ENCODE measurements at places on chromosomes 5 and 9. TPM values are rescaled to one million over a fixed set of nuclear protein-coding genes. Genes with fewer than 3 reads are reported as not detected.
A peak's percentile ranks its signal among the peaks of the same experiment; 100 is the strongest.

Gene DROSHA
- total RNA-seq: 115 TPM

DNA sequence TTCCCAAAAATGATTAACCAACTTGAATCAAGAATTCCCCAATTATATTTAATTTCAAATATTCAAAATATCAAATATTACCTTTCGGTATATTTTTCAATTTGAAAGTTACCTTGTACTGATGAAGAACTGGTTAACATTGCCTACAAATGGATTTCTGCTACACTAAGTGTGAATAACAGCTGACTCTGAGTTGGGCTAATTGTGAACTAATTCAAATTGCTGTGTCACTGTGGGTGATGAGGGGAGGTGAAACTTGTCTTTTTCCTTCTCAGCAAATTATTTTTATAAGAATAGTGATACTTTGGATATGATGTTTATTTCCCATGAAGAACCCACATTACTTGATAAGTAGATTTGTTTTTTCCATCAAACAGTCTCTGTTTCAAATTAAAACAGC is 103.4 kb upstream of the RPS23 start:
- H3K27me3 ChIP-seq: no peaks in the 10 kb centered on the region
- no peak overlapping the region for H3K4me3 ChIP-seq
- no peak overlapping the region for H3K27ac ChIP-seq
- peaks cover 7% of the 10 kb centered on the region for H3K4me1 ChIP-seq
- H3K36me3 ChIP-seq: no peaks in the 10 kb centered on the region

- H3K27me3 ChIP-seq: no peaks in the 10 kb centered on the region
- DNase-seq: no peak
- peaks cover 2% of the 10 kb centered on the region for H3K4me1 ChIP-seq
- H3K36me3 ChIP-seq: no peaks in the 10 kb centered on the region
- H3K4me3 ChIP-seq: no peak overlapping the region
- H3K27ac ChIP-seq: no peak overlapping the region
Measured at GRCh38 chr9:96219900-96220257, 82.1 kb downstream of the HSD17B3 start.

DNA sequence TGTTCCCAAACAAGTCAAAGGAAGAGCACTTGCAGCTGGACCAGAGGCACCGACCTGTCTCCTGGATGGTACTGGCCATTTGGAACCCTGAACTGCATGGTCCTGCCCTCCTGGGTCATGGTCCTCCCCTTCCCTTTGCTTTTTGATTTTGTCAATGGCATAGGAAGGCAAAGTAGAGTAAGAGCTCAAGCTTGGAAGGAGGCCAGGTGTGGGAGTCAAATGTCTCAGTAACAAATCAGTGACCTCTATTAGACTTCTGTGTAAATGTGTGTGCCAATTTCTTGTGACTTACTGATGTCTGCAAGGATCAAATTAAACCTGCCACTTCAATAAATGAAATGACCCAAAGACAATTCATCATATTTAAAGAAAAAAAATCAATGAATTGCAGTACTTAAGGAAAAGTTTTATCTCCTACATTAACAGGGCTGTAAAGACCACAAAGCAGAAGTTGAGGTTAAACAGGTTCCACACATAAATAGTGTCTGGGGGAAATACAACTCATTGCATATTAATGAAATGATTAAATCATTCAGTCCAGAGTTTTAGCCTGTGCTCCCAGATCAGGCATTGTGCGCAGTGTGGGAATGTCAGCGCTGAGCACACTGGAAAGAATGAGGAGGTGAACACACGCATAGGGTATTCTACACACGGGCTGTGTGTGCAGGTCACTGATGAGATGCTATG is 32.7 kb downstream of the OSMR start:
- H3K36me3 ChIP-seq: no peaks in the 10 kb centered on the region
- H3K27ac ChIP-seq: no peak overlapping the region
- H3K4me1 ChIP-seq: no peaks in the 10 kb centered on the region
- H3K27me3 ChIP-seq: no peaks in the 10 kb centered on the region
- DNase-seq: no peak

DNA sequence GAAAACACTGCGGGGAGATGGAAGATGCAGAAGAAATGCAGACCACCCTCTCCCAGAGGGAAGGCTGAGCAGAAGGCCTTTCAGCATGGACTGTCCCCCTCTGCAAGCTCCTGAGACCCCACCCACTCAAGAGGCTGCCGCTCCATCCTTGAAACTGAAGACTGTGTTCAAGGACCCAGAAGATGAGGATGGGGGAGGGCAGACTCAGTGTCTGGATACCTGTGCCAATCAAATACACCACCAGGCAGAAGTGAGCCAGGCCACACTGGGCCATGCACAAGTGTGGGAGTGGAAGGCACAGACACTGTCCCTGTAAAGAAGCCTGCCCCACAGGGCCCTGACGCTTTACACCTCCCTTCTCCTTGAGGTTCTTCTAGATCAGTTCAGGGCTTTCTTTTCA is 40.0 kb upstream of the IPPK start:
- no peak overlapping the region for H3K4me3 ChIP-seq
- no peaks in the 10 kb centered on the region for H3K27me3 ChIP-seq
- H3K27ac ChIP-seq: no peak overlapping the region

Gene C9orf50
- total RNA-seq: not detected

DNA sequence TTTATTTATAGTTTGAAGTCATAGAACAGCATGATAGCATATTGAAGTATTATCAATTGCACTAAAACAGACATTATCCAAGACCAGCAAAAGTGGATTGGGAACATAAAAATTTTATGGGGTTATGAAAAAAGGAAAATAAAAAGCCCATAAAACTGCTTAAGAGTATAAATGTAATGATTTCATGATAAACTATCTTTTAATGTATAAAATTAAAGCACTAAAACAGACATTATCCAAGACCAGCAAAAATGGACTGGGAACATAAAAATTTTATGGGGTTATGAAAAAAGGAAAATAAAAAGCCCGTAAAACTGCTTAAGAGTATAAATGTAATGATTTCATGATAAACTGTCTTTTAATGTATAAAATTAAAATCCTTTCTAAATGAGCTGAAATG is 119.0 kb upstream of the DAPK1 start:
- no peak for DNase-seq
- no peak overlapping the region for H3K4me3 ChIP-seq
- H3K27me3 ChIP-seq: no peaks in the 10 kb centered on the region

GRCh38 chr5:39138892-39139291 is 64.7 kb upstream of the RICTOR start:
- no peaks in the 10 kb centered on the region for H3K27me3 ChIP-seq
- no peaks in the 10 kb centered on the region for H3K36me3 ChIP-seq
- H3K4me3 ChIP-seq: no peak overlapping the region
- H3K4me1 ChIP-seq: no peaks in the 10 kb centered on the region

- no peaks in the 10 kb centered on the region for H3K36me3 ChIP-seq
- peaks cover 39% of the 10 kb centered on the region for H3K27me3 ChIP-seq
- no peak overlapping the region for H3K4me3 ChIP-seq
- no peaks in the 10 kb centered on the region for H3K4me1 ChIP-seq
Measured at GRCh38 chr5:38078161-38078560, 180.2 kb upstream of the EGFLAM start.

Gene EQTN
- not detected for total RNA-seq

DNA sequence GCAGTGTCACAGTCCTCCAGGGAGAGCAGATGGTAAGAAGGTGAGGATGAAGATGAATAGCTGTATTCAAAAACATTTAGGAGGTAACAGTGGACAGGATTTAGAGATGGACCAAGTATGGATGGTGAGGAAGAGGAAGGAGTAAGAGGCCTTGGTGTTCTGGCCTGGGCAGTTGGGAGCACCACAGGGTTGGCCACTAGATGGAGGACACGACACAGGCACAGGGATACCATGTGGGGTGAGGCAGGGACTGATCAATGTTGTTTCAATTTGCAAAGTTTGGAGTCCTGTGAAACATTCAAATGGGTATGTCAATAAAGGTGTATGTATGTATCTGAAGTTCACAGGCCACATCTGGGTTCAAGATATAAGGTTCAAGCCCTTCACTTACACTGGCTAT is 141.1 kb upstream of the RASEF start:
- H3K36me3 ChIP-seq: no peaks in the 10 kb centered on the region
- H3K27ac ChIP-seq: no peak overlapping the region
- no peaks in the 10 kb centered on the region for H3K27me3 ChIP-seq
- no peak for DNase-seq

Gene CCL27
- total RNA-seq: not detected

DNA sequence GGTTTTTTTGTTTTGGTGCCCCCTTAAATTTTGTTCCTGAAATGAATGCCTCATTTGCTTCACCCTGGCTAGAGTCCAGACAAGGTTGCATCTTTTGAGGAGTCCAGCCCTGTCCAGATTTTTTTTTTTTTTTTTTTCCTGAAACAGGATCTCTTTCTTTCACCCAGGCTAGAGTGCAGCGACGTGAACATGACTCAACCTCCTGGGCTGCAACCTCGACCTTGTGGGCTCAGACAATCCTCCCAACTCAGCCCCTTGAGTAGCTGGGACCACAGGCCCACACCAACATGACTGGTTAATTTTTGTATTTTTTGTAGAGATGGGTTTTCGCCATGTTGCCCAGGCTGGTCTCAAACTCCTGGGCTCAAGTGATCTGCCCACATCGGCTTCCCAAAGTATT is 469.0 kb upstream of the BRINP1 start:
- H3K4me3 ChIP-seq: no peak overlapping the region
- no peak for DNase-seq
- H3K36me3 ChIP-seq: no peaks in the 10 kb centered on the region
- no peak overlapping the region for H3K27ac ChIP-seq

Gene ANKRD31
- 0.14 TPM for total RNA-seq

Gene SLC36A2
- total RNA-seq: not detected

- no peak overlapping the region for H3K4me3 ChIP-seq
- H3K27me3 ChIP-seq: no peaks in the 10 kb centered on the region
- no peak for DNase-seq
- H3K4me1 ChIP-seq: peaks cover 4% of the 10 kb centered on the region
Measured at GRCh38 chr5:151140686-151141459, 16.7 kb downstream of the ANXA6 start.

DNA sequence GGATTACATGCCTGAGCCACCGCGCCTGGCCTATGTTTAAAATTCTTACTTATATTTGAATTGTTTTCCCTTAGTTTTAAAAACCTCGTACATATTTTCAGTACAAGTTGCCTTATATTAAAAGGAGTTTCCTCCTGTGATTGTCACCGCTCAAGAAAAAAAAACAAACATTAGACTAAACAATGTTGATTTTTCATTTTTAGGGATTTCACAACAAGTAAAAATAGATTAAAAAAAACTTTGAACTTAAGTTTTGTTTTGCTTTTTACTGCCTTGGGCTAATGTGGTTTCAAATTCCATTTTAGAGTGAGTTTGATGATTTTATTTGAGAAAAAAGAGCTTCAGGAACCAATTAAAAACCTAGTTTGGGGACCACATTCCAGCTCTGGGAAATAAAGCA is 1196.6 kb upstream of the CDH18 start:
- DNase-seq: no peak
- no peaks in the 10 kb centered on the region for H3K36me3 ChIP-seq
- no peak overlapping the region for H3K4me3 ChIP-seq
- H3K27me3 ChIP-seq: no peaks in the 10 kb centered on the region
- H3K4me1 ChIP-seq: no peaks in the 10 kb centered on the region

DNA sequence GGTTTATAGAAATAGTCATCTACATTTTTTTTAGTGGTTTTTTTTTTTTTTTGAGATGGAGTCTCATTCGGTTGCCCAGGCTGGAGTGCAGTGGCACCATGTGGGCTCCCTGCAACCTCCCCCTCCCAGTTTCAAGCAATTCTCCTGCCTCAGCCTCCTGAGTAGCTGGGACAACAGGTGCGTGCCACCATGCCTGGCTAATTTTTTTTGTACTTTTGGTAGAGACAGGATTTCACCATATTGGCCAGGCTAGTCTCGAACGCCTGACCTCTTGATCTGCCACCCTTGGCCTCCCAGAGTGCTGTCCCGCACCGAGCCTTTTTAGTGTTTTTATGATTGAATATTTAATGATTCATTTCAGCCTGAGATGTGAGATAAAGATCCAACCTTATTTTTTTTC is 27.3 kb downstream of the ANKRD33B start:
- H3K36me3 ChIP-seq: peaks cover 3% of the 10 kb centered on the region
- no peak overlapping the region for H3K4me3 ChIP-seq
- H3K27ac ChIP-seq: no peak overlapping the region
- H3K4me1 ChIP-seq: no peaks in the 10 kb centered on the region
- H3K27me3 ChIP-seq: no peaks in the 10 kb centered on the region

GRCh38 chr5:9381464-9381863 is 164.4 kb downstream of the SEMA5A start:
- no peak overlapping the region for H3K4me3 ChIP-seq
- no peaks in the 10 kb centered on the region for H3K4me1 ChIP-seq
- H3K27me3 ChIP-seq: no peaks in the 10 kb centered on the region
- no peak overlapping the region for H3K27ac ChIP-seq

Gene MAP1B
- 85.9 TPM for total RNA-seq

Gene FAT2
- not detected for total RNA-seq

Gene PCDHA6
- total RNA-seq: 5.1 TPM

DNA sequence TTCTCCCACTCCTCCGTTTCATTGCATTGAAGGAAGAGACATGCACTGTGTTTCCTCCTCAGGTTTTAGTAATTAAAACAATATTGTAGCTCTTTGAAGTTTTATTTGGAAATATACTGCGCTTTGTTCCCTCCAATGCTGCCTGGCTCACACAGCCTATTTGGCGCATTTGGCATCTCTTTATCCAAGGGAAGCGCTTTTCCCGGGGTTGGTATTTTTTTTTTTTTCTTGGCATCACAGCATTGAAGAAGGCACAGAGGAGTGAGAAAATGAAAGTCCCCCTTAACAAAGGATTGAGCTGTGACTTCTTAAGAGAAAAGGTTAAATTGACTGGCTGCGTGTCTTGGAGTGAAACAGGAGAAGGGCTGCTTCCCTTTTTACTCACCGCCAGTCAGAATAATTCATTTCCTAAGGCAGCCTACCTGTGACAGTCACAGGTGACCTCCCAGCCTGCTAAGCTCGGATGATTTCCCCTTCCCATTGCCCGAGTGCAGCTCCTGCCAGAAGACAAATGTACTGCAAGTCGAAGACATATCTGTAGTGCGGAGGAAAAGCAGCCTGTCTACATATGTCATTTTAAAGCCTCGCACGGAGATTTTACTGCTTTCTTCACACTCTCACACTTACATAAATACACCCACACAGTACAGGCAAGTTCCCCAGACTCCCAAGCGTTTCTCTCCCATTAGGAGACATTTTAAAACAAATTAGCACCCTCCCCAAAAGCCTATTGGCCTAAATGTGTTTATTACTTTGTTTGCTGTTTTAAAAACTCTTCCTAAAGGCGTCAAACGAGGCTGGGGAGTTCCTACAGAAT is 665.5 kb upstream of the ZNF608 start:
- DNase-seq: peak; percentile 80
- peaks cover 22% of the 10 kb centered on the region for H3K4me1 ChIP-seq

Gene RALGDS
- total RNA-seq: 30.8 TPM
